Activated CD4-positive, CD25-positive, alpha-beta regulatory T cell treated with anti-CD3 and anti-CD28 coated beads, Interleukin-2, amount 50 U/mL, for 72 hours (primary cell): ENCODE measurements at places on chromosomes 5 and 9.

DNA sequence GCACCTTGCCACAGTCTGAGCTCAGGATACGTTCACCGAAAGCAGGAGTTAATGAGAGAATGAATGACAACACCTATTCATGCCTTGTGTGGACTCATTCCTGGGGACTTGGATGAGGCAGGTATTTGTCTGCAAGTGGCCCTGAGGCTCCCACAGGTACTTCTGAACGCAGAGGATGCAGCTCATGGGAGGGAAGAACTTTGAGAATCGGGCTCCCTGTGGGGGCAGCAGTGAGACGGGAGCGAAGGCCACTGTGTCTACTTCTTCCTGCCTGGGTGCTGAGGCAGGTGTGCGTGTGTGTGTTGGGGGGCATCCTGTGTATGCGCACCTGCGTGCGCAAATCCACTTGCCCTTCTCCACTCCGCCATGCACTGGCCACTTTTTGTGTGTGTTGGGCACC, 42.2 kb downstream of the PTPN3 start:
- no peak for DNase-seq

- DNase-seq: no peak
These were observed 79.8 kb downstream of the MUSK start for GRCh38 chr9:110748251-110748893.

GRCh38 chr5:154722936-154723335, 32.2 kb upstream of the LARP1 start:
- no peak for DNase-seq

DNA sequence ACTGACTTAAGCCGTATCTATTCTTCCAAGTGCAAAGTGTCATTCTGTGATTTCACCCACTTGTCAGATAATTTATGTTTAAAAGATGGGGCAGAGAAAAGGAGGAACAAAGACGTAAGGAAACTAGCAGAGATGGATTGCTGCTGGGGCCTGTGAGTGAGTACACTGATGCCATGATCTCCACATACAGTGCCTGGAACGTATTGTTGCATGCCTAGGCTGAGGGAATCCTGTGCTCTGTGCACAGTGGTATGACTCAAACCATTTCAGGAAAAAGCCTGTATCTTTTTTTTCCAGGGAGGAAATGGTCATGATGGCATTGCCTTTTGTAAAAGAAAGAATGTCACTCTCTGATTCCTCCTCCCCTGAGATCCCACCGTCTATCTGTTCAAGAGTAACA, 359.5 kb upstream of the ADAMTS16 start:
- DNase-seq: no peak

DNA sequence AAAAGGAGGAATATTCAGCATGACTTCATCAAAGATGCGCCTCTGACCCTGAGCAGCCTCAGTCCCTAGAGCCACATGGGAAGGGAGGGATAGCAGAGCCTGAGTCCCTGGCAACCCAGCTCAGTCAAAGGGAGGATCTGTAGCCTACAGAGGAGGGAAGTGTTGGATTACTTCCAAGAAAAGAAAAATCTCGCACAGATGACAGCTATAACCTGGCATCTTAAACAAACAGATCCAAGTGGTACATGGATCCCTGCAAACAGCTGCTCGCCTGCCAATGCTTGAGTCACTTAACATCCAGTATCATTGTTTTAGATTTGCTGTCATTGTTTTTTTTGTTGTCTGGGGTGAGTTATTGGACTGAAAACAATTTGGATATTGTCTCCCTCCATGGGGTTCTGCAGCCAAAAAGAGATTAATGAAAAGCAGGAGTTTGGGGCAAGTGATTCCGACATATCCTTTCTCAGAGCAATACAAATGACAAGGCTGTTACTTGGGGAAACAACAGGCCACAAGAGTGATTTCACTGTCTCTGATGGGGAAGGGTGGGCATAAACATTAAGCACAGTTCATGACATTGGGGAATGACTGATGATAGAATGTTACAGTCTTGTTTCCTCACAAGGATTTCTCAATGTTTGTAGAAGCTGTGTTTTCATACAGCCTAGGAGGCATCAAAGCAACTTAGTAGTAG, 153.5 kb upstream of the KIF2A start:
- no peak for DNase-seq

DNA sequence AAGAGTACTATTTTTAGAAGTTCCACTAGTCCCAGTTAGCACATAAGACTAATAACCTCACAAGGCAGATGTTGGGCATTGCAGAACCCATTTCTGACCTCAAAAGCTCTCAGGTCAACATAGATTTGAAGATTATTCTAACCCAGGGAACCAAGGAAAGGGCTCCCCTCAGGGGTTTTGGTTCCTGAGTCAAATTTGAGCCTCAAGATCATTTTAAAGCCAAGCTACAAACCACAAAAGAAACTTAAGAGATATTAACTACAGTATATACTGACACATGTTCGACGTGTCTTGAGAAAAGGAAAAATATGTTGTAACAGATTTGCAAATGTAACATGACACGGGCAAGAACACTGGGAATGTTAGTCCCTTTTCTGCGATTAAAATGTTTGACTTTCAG, 88.6 kb downstream of the GNAQ start:
- DNase-seq: no peak

DNA sequence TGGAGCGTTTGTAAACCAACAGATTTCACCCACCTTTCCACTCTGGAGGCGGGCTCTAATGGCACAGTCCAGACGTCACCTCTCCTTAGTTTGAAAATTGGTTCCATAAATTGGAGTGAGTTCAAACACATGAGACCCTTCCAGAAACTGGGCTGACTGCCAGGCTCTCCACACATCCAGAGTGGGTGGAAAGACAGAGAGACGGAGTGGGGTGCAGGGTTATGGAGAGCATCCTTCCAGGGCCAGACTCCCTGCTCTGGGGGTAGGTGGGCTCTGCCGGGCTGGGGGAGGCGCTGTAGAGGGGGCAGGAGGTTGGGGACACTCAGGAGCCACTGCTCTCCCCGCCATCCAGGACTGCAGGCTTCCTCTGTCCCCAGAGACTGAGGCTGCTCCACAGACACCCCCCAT, 104.7 kb upstream of the PHYKPL start:
- DNase-seq: no peak

DNA sequence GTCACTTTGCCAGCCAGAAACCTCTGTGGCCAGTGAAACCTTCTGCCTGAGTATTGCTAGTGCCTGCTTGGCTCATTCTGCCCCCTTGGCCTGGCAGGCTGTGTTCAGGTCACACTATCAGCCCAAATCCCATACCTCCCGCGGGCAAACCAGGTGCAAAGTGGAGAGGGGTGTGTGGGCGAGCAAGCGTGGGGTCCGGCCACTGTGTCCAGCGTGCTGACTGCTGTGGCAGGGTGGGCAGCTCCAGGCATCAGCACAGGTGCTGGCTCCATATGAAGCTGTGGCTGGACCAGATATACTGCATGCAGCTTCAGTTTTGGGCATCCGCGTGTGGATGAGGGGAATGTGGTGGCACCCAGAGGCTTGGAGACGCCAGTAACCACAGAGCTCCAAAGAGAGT, 576.5 kb upstream of the EDIL3 start:
- DNase-seq: no peak

DNA sequence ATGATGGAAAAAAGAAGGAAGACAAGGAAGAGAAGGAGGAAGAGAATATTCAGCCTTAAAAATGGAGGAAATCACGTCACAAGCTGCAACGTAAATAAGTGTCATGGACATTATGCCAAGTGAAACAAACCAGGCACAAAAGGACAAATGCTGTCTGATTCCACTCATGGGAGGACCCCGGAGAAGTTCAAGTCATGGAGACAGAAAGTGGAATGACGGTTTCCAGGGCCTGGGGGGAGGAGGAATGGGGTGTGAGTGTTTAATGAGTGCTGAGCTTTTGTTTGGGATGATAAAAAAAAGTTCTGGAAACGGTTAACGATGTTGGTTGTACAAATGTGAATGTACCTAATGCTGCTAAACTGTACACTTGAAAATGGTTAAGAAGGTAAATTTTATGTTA, 439.5 kb downstream of the GADD45G start:
- no peak for DNase-seq

- no peak for DNase-seq
These were observed 80.5 kb downstream of the STK10 start for GRCh38 chr5:172107571-172107970.

- no peak for DNase-seq
These were observed 2.2 kb downstream of the ZSWIM6 start for GRCh38 chr5:61333954-61334867.

DNA sequence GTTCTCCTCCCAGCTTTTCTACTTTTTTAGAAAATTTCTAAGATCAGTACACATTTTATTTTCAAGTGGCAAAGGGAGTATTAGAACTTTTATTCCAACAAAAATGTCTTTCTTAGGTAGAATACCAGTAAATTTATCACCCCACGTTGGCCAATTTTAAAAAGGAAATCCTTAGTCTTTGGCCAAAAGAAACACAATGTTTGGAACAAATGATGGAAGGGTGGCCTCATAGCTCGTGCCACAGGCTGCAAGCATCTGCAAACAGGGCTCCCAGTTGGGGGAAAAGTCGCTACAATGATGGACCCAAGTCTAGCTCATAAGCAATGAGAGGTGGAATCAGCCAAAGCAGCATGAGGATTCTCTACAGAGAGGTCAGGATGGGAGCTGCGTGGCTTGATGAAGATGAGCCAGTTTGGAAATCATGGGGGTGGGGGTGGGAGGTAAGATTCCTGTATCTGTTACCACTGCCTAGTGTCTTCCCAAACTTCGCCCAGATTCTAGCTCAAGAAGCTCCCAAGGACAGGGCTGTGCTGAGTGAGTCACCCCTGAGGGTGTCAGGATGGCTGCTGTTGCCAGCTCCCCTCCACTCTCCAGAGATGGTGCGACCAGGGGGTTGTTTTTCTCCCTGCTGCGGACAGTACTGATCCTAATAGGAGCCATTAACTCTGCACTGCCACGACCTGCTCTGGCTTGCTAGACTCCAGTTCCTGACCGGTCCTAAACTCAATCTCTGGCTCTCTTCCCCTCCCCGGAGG, 75.6 kb downstream of the DCP2 start:
- DNase-seq: no peak

- no peak for DNase-seq
These were observed 4.5 kb downstream of the SLC12A7 start for GRCh38 chr5:1107167-1108022.

DNA sequence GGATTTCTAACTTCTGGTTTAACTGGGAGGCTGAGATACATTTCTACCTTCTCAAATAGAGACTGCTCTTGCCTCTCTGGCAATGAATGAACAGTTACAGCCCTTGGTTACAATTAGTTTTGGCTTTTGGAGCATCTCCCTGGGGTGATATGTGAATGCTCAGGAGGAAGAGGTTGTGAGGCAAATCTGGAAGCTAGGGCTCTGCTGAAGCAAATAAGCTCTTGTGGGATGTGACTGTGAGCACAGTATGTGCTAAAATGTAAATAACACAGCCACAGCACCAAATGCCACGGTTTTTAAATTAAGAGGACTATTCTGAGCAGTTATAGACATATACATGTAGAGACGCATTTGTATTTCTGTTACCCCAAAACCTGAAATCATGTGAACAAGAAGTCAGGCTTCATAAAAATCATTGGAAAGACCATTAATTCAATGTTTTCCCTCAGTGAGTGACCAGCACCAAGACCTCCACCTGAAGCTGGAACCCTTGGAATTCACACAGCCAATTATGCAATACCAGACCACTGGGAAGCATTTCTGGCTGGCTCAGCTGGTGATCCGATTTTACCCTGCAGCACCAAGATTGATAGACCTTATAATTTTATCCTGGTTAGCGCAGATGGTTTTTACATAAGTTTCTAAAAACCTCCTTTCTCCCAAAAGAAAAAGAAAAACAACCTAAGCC, 3.0 kb upstream of the SLC44A1 start:
- DNase-seq: no peak

GRCh38 chr5:177099422-177100093, 12.8 kb downstream of the FGFR4 start:
- no peak for DNase-seq

DNA sequence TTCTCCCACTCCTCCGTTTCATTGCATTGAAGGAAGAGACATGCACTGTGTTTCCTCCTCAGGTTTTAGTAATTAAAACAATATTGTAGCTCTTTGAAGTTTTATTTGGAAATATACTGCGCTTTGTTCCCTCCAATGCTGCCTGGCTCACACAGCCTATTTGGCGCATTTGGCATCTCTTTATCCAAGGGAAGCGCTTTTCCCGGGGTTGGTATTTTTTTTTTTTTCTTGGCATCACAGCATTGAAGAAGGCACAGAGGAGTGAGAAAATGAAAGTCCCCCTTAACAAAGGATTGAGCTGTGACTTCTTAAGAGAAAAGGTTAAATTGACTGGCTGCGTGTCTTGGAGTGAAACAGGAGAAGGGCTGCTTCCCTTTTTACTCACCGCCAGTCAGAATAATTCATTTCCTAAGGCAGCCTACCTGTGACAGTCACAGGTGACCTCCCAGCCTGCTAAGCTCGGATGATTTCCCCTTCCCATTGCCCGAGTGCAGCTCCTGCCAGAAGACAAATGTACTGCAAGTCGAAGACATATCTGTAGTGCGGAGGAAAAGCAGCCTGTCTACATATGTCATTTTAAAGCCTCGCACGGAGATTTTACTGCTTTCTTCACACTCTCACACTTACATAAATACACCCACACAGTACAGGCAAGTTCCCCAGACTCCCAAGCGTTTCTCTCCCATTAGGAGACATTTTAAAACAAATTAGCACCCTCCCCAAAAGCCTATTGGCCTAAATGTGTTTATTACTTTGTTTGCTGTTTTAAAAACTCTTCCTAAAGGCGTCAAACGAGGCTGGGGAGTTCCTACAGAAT, 665.5 kb upstream of the ZNF608 start:
- no peak for DNase-seq

GRCh38 chr5:143063175-143063970, 293.2 kb downstream of the ARHGAP26 start:
- DNase-seq: no peak
